ENCODE measurements at places on chromosomes 6 and 20.

DNA sequence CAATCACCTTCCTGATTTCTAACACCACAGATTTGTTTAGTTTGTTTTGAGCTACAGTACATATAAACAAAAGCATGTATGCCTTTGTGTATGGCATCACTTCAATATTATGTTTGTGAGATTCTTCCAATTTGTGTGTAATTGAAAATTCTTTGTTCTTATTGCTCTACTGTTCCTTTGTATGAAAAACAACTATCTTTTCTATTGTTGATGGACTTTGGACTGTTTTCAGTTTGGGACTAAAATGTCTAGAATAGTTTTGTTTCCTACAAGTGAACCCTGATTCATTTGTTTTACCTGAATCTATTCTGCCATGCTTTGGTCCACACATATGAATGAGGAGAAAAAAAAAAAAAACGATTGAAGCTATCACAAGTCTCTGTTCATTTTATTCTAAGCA, 21.2 kb upstream of the ZNF184 start:
- no peak for DNase-seq

- no peak for DNase-seq
Measured at GRCh38 chr6:70413992-70414494, 735 bp downstream of the FAM135A start.

GRCh38 chr20:1711826-1712601, 54.4 kb upstream of the SIRPG start:
- no peak for DNase-seq

DNA sequence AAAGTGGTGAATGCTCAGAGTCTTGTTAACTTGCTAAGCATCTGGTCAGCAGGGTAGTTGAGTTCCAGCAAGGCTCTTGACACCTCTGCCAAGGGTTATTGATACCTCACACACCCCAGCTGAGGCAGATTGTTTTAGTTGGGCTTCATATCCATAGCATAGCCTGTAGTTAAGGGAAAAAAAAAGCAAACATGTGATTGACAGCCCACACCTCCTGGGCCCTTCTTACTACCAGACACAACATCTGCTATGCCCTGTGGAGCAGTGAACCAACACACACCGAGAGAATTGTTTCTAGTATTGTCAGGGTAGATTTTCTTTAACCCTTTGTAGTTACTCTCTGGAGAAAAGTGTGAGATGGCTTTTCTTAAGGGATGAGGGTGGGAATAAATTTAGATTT, 697.0 kb upstream of the POU3F2 start:
- DNase-seq = no peak

GRCh38 chr6:259901-260508, 32.3 kb upstream of the DUSP22 start:
- DNase-seq = no peak

DNA sequence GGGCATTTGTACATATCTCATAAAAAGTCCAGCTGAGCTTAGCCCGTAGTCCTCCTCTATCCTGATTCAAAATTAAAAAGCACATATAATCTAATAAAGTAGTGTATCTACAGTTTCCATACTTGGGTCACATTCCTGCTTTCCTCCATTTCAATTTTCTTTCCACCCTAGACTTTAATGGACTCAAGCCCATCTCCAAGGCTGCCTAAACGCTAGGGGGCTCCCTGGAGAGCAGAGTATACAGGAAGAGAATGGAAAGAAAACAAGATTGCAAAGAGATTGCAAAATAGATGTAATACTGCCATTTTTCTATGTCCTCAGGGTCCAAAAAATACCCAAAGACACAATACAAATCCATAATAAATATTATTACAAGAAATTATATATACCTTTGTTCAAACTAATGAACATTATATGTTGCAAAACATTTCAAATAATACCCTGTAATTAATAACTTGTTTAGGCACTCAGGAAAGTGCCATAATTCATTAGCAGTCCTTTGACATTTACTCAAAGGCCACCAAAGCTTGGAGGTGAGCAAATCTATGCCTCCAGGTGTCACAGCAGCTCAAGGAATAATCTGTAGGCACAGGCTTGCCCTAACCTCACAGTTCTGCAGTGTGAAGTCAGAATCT, 2.4 kb upstream of the MCM3 start:
- peak; percentile 47 for DNase-seq

GRCh38 chr20:46563170-46563859, 12.9 kb upstream of the OCSTAMP start:
- DNase-seq = no peak
